ENCODE measurements at places on chromosomes 5 and 9.

DNA sequence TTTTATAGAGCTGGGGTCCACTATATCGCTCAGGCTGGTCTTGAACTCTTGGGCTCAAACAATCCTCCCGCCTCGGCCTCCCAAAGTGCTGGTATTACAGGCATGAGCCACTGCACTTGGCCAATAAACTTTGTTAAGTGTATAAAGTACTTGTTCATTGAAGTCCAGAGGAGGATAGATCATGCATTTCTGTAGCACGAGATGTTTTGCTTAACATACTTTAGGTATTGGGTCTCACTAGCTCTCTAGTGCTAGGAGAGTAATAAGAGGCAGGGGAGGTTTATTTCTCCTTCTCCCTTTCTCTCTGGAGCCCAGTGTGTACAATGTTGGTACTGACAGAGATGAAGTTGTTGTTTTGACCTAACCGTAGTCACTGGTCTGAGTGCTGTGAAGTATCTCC, 125.6 kb upstream of the KLF9 start:
- no peak for DNase-seq

DNA sequence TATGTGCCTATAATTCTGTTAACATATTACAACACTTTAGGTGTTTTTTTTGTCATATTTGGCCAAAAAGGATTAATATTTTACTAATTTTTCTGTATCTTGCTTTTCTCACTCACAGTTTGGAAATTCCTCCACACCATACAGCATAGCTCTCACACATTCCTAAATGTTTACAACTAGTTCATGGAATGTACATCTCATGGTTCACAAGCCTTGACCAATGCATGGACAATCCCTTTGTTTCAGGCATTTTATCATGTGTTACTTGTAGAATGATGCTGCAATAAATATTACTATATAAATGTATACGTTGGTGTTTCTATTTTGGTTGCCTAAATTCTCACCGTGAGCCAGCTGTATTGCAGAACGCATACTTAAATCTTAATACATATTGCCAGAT, 80.5 kb upstream of the SPATA31C2 start:
- DNase-seq: no peak

- no peak for DNase-seq
Measured at GRCh38 chr5:167012123-167013034, 1279.1 kb upstream of the WWC1 start.

DNA sequence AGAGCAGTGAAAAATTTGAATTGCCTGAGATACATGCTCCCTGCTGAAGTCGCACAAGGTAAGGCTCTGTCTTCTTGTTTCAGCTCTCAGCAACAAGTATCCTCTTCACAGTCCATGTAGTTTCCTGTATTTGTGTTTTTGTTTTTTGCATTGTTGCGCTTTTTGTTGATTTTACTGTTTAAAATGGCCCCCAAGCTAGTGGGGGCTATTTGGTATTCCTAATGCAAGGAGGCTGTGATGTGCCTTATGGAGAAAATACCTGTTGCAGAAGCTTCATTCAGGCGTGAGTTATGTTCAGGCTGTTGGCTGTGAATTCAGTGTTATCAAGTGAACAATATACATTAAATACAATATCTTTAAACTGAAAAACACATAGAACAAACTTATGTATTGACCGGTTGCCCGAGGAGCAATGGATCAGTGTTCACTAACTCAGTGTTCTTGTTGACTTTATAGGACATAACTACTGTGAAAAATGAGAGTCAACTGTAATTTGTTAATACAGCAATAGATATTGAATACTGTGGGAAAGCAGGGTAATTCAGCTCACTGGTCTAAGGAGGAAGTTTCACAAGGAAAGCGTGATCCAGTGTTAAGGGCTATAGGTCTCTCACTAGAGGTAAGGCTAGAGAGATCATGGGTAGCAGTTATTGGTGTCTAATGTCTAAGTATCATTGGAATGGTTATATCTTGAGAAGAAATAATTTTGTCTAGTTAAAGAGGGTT, 150.5 kb downstream of the GCNT1 start:
- no peak for DNase-seq

DNA sequence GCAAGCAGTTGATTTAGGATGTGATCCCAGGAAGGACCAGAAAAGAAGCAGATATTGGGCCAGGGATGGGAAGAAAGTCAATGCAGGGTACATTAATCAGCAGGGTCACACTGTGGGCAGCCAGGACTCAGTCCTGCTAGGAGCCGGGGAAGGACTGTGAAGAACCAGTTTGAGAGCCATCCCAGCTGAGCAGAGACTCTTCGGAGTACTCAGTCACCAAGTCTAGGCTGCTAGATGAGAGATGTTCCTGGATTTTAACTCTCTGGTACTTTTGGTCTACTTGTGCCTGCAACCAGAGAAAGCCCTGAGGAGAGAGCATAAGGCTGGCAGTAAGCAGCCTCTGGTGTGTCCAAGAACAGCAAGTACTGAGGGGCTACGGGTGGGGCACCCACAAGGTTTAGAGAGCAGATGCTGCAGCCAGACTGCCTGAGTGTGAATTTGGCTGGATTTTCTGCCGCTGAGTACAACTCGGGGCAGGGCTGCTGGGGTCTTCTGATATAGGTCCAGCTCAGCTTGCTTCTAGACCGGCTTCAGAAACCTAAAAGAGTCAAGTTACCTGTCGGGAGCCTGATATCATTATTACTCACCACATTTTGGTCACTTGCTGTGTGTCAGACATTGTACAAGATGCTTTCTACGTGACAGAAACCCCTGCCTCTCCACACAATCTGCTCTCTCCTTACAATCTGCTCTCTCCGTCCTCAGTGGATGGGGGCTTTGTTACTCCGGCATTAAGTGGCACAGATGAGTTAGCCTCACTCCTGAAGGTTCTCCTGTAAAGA, 250.2 kb upstream of the GAS1 start:
- no peak for DNase-seq

DNA sequence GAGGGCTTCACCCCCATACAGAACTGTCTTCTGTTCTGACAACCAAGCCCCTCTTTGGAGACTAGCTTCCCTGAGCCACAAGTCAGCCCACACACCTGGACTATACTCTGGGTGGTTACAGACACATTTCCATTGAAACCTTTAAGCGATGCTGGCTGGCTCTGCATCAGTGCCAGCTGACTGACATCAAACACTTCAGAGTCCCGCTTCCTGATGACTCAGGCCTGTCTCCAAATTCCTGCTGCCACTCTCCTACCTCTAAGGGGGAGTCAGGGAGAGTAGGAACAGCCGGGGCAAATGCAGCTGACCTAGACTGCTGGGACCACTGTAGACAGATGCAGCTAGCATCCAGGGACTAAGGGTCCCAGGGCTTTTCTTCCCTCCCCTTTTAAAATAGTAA, 59.4 kb downstream of the SIL1 start:
- DNase-seq: no peak

GRCh38 chr5:156896546-156896945, 46.5 kb downstream of the PPP1R2B start:
- no peak for DNase-seq

DNA sequence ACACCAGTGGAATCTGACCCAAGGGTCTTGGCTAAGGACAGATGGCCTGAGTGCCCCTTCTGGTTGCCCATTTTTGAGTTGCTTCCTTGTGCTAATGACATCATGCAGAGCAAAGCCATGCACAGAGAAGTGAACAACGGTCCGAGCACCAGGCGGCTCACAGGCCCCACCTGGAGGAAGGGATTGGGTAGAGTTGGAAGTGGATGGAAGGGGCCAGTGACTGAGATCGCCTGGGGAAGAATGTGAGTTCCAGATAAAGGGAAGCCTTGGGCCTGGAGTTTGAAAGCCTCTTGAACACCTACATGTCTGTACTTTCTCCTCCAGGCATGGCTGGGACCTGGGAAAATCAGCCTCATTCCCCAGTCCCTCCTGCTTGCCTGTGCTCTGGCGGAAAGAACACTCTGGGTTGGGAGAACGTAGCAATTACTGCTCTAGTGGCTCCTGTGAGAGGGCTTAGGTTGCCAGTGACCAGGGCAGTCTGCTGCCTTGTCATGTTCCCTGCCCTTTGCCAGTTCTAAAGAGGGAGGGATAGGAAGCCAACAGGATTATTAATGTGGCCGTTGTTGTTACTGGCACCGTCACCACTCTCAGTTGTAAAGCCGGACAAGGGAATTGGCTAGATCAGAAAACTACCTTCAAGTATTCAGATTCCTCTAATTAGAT, 62.5 kb upstream of the PTPN3 start:
- no peak for DNase-seq

- DNase-seq: no peak
Measured at GRCh38 chr9:119280740-119281485, 88.3 kb downstream of the BRINP1 start.

- no peak for DNase-seq
Measured at GRCh38 chr9:125537442-125538091, 169.4 kb downstream of the MAPKAP1 start.

DNA sequence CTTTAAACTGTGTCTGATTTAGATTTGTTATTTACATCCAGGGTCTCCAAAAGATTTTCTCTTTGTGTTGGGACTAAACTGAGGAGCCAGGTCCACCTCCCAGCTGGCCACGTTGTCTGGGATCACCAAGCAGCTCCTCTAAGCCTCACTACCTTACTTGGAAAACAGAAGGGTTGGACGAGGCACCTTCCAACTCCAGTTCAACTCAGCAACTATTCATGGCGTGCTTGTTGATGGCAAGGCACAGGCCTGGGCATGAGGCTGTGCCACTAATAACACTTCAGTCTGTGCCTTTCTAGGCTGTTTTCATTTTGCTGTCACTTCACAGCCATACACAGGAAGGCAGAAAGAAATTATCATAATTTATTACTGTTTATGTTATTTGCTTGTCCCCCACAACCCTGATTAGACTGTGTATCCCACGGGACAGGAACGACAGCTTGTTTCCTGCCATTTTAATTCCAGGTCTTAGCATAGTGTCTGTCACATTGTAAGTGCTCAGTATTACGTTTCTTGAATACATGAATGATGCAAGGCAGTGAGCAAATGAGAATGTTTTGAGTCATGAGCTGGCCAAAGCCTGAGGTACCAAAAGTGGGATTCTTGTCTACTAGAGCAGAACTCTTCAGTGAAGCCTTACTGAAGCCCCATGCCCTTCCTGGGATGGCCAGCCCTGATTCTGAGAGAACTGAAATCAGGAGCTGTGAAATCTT, 125.8 kb downstream of the GALNT10 start:
- no peak for DNase-seq

DNA sequence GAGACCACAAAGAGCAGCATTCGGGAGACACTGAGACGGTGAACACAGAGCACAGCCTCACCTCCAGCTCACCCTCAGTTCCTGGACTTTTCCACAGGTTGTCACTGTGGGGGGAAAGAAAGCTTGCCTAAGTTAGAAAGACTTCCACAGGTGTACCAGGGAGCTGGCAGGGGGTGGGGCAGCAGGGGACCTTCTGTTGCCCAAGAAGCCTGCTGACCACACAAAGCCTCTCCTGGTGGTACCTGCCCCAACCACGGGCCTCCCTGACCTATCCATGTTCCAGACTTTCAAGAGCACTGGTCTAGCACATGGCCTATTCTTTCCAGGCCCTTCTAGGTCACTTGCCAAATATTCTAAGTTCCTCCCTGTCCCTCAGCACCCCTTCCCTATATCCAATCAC, 550.8 kb downstream of the BNC2 start:
- DNase-seq: no peak

DNA sequence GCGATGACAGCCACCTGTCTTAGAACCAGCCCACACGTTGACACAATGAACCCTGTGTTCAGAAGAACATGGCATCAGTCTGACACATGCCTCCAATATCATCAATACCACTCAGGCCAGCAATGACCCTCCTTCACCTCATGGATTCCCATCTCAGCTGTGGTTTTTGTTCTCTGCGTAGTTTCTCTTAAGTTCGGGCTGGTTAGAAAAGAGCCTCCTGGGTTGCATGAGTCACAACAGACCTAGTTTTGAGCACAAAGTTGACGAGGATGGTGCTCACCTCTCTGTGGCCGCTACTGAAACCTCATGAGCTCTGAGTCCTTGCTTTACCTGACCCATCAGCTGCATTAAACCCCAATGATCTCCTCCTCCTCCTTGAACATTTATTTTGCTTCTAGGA, 299.9 kb downstream of the SPOCK1 start:
- no peak for DNase-seq

GRCh38 chr9:119537138-119537537, 167.9 kb upstream of the BRINP1 start:
- DNase-seq: no peak

- no peak for DNase-seq
Measured at GRCh38 chr5:154528005-154528594, 50.1 kb upstream of the HAND1 start.

GRCh38 chr5:33762859-33763258, 128.9 kb downstream of the ADAMTS12 start:
- DNase-seq: no peak

GRCh38 chr9:76246680-76247079, 147.5 kb downstream of the RFK start:
- no peak for DNase-seq

DNA sequence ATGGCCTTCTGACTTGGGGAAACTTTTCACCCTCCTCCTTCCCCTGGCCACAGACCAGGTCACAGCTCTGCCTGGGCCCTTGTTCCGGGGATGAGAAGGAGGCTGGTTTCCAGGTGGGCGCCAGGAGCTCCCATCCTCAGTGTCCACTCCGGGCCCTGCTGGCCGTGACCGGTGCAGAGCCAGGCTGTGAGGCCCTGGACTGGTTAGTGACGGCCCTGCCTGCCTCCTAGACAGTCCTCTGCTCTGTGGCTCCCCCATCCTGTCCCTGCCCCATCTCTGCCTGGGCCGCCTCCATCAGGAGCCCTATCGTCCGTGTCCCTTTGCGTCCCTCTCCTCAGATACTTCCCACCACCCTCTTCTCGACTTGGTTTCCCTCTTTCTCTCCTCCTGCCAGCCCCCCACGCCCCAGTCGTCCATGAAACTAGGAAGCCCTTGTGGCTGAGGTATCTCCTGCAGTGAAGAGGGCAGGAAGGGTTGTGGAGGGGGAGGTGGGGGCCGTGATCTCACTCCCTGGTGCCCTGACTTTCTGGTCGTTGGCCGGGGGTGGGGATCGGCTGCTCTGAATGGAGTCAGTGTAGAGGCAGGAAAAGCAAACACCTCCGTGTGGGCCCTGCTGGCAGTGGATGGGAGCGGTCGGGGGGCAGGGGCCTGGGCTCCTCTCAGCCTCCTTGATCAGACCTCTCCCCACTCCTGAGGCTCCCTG, 15.4 kb upstream of the CERCAM start:
- no peak for DNase-seq

DNA sequence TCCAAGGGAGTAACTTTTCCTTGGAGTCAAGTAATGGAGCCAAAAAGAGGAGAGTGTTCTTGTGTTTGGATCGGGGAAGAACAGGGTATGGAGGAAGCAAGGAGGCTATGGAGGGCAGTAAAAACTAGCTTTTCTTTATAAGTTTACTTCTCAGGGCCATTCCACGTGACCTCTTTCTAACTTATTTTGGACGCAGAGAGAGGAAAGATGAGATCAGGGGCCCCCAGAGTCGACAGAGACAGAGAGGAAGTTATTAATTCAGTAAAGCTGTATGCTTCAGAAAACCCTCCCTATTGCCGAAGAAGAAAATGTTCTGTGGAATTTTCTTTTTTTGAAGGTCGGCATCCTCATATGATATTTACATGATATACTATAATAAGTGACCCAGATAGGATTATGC, 233.8 kb upstream of the MPDZ start:
- DNase-seq: no peak

All from hippocampal formation (tissue), 2 donors.